ENCODE measurements at places on chromosomes 11 and 22.

DNA sequence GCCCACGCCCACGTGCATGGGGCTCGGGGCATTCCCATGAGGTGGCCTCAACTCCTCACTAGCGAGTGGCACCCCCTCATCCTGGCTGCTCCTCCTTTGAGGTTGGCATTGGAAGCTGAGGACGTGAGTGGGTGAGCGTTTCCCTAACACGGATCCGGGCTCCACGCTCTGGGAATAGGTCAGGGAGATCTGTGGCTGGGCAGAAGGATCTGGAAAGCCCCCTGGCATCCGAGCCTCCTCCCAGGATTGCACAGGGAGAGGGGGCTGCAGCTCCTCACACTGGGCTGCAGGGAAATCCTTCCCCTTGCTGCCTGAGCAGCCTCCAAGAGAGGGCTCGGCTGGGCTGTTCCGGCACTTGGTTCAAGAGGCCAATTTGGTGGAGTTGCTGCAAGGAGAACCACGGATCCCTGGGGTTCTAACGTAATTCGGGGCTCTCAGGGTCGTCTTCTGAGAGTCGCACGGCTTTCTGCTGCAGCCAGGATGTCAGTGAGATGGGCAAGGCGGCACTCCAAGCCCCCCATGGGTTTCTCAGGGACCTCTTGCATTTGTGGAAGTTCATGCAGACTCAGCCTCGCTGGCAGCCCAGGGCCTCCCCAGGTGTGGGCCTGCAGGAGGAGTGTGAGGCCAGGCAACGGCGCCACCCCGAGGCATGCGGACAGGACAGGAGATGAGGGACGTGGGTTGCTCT is 1119.0 kb downstream of the BRD1 start:
- DNase-seq = no peak

GRCh38 chr22:43198126-43198525 is 11.2 kb upstream of the TTLL12 start:
- no peak for DNase-seq

DNA sequence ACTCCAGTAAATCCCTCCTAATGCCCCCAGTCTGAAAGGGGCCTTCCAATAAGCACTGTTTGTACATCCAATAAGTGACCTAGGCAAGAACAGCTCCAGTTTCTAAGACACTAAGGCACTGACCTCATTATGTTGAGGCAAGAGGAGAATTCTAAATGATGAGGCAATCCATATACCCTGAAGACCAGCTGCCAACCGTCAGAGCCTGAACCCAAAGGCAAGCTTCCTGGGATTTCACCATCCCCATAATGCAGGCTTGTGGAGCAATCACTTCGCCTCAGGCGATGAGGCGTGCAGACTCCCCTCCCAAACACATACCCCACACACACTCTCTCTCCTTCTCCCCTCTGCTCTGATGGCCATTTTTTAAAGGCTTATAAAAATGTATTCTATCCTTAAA is 49.5 kb downstream of the LGR4 start:
- no peak for DNase-seq

DNA sequence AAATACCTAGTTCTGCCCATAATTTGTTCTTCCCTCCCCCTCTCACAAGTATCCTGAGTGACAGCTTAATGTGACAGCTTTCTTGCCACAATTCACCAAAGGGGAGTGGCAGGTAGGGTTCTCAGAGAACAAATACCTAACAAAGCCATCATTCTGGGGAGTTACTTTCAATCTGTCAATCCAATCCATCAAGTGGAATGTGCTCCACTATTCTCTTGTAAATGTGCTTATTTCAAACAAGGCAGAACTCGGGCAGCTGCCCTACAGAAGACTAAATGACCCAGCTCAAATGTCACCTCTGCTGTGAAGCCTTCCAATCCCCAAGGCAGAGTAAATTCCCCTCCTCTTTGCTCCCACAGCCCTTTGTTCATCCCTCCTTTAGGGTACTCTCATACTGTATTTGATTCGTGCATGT is 27.8 kb downstream of the LGR4 start:
- no peak for DNase-seq

DNA sequence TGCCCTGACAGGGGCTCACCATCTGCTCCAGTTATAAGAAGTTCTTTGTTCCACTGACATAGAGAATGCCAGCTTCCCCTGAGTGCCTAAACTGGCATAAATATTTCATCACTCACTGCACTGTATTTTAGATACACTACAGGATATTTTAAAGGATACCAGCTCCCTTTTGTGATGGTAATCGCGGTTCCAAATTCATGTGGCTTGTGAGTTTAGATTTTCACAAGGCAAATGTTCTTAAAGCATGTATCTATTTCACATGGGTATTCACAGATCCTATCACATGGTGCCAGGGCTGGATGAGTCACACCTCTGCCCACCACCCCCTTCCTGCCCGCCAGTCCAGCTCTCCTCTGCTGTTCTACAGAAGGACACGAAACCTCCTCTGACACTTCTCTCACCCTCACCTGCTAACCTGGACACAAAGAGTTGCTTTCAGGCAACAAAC is 105.5 kb downstream of the KCNC1 start:
- no peak for DNase-seq

GRCh38 chr11:78535027-78535426 is 39.6 kb downstream of the NARS2 start:
- DNase-seq = no peak

- no peak for DNase-seq
Observed at GRCh38 chr22:45735273-45735672, 63.6 kb downstream of the ATXN10 start.

DNA sequence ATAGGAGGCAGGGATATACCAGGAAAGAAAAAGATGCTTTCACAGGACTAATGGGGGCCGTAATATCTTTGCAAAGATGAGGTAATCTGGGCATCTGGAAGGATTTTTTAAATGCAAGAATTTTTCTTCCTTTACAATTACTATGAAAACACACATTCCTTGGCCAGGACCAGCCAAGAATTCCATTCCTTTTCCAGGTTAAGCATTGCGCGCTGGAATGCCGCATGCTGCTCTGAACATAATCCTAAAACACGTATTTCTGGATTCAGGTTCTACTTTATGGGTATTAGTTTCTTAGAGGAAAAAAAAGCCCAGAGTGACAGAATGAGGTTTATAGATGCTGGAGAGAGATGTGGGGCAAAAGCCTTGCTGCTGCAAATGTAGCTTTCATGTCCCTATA is 99.4 kb upstream of the SORL1-AS1 start:
- no peak for DNase-seq

- DNase-seq = no peak
Observed at GRCh38 chr22:41485033-41485432, 16.1 kb downstream of the ACO2 start.

GRCh38 chr11:117223741-117224689 is 7.9 kb downstream of the PCSK7 start:
- no peak for DNase-seq

GRCh38 chr11:86718521-86718920 is 46.1 kb upstream of the ME3 start:
- DNase-seq = no peak

- no peak for DNase-seq
Observed at GRCh38 chr11:115078461-115079438, 400.4 kb downstream of the NXPE2 start.

DNA sequence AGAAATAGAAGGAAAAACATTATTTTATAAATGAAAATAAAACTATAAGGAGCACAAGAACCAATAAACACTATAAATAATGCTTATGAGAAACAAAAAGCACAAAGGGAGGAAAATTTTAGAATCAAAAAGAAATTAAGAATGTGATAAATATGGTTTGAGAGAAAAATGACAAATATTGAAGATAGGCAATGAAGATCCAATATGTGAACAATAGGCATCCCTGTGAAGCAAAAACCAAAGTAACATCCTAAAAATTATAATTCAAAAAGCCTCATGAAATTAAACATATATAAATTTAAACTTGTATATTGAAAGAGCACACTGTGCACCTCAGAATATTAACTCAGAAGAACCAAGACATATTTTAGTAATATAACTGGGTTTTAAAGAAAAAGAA is 216.2 kb downstream of the GRIK4 start:
- DNase-seq = no peak

GRCh38 chr22:49290711-49291110 is 537.0 kb downstream of the BRD1 start:
- no peak for DNase-seq

DNA sequence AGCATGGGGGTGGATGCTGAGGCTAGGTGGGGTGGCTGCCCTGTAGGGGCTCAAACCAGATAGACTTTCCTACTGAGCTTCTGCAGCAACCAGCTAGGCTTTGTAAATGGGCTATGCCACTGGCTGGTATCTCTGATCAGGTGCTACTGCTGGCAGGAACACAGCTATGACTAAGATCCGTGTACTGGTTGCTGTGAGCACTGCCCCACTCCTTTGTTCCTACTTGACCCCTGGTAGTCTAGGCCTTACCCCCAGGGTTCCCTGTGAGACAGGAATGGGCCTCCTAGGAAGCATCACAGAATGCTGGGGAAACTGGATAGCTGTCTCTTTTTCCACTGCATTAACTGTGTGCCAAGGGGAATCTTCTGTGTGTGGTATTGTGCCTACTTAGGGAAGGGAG is 58.4 kb upstream of the GAB2 start:
- no peak for DNase-seq

DNA sequence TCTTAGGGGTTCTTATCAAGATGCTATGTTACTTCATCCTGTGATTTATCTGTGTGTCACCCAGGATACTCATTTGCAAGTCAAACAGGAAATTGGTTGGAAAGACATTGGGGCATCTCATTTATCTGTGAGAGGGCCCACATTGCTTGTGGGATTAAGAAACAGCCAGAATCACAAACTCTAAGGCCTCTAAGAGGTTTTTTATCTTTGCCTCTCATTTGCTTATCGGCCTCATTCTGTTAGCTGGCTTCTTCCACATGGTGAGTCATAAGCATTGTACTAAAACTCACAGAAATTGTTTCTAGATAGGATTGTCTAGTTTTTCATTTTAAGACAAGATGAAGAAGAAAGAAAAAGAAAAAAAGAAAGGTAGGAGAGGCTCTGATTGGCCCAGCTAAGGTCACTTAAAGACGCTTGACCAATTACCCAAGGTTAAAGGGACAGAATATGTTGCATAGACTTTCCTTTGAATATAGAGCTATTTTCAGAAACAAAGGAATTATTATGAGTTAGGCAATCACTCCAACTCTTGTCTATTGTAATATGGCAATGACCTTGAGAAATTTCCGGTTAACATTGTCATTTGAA is 121.9 kb downstream of the ARHGAP42 start:
- DNase-seq = no peak

DNA sequence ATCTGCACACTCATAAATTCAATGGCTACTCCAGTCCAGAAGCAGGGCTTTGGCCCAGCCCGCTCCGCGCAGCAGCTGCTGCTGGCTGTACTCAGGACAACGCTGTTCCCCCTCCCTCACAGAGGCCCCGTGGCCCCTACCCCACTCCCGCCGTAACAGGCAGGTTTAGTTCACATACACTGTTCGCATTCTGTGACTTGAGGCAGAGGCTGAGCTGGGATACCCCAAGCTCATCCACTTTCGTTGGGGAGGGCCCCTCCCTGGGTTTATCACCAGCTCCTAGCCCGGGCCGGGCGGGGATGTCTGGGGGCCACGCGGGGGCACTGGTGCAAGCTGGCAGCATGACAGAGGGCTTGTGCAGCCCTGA is 52.4 kb downstream of the SYT13 start:
- no peak for DNase-seq

- DNase-seq = no peak
Observed at GRCh38 chr11:108926841-108927577, 262.1 kb downstream of the DDX10 start.

DNA sequence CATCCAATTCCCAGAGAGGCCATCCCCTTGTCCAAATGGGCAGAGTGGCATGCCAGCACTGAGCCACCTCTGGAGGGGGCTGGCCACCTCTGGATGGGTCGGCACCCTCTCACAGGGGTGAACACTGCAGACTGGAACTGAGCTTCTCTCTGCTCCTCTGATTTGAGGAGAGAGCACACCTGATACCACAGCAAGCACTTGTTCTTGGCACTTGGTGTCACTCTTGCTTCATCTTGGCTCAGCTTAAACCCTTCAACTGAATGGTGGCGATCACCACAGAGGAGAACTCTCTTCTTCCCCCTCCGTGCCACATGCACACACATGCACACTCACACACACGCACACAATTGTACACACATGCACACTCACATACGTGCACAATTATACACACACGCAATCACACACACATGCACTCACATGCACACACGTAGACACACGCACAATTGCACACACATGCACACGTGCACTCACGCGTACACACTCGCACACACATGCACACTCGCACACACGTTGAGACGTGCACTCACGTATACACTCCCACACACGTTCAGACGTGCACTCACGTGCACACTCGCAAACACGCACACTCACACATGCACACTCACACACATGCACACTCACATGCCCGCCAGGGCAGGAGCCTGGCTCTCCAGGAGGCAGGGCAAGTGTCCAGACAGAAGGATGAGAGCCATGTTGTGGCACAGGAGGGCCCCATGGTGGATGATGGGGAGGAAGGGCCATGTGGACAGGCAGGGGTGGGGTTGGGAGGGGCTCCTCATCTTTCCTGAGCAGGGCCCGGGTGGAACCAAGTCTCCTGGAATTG is 23.4 kb downstream of the OVOL1 start:
- no peak for DNase-seq

- no peak for DNase-seq
Observed at GRCh38 chr11:107682171-107682570, 29.7 kb downstream of the SLN start.

- DNase-seq = no peak
Observed at GRCh38 chr11:26399336-26399735, 67.4 kb downstream of the ANO3 start.

GRCh38 chr11:94450048-94450447 is 43.6 kb downstream of the MRE11 start:
- DNase-seq = no peak

DNA sequence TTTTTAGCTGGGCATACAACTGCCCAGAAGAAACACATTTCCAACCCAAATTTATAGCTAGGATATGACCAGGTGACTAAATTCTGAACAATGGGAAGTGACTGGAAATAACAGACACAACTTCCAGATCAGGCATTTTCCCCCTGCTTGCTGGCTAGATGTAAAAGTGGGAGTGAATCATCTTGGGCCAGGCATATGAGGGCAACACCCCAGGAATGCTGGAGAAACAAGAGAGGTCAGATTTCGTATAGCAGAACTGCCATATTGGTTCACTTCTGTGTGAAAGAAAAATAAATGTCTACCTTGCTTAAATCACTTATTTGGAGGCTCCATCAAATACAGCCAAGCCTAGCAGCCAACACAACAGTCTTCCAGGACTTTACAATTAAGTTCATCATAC is 7.4 kb downstream of the ATL3 start:
- no peak for DNase-seq

- no peak for DNase-seq
Observed at GRCh38 chr11:120775986-120776951, 247.6 kb upstream of the TBCEL start.

- DNase-seq = peak; percentile 9
Observed at GRCh38 chr11:8080674-8081590, at the start of gene TUB. Gene TUB, plus strand, starts transcription at chr11:8081211. Its CDS starts 300 bp downstream, at chr11:8081511.

DNA sequence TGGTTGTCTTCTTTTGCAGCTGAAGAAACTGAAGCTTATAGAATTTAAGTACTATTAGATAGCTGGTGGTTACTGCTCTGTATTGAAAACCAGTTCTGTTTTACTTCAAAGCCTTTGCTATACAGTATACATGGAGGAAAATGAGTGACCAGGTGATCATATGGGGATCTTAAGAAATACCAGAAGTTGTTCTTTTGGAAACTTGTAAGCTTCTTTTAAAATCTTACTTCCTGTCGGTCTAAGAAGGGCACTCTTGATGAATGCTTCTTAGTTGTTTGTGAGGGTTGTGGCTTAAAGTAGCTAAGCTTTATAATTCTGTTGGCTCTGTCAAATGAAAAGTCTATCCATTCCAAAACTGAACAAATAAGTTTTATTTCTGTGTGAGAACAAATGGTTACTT is 55.2 kb downstream of the PDE3B start:
- DNase-seq = no peak

GRCh38 chr22:39707816-39708215 is 137.3 kb downstream of the CACNA1I start:
- DNase-seq = no peak

Measured in stimulated activated CD4-positive, alpha-beta T cell treated with anti-CD3 and anti-CD28 coated beads, Interleukin-4, amount 100 ng/mL, for 1 hour (primary cell).